Right lung (tissue), 10 donors: ENCODE measurements at places on chromosomes 1 and 21. TPM values are rescaled to one million over a fixed set of nuclear protein-coding genes. Genes with fewer than 3 reads are reported as not detected.

The MYBPH gene
- polyA plus RNA-seq = 0.41 TPM

The MCL1 gene
- polyA plus RNA-seq = 196 TPM

The S100A9 gene
- 33.5 TPM for polyA plus RNA-seq

The LGR6 gene
- polyA plus RNA-seq = 0.99 TPM

The CASQ2 gene
- 1.9 TPM for polyA plus RNA-seq

The TFF2 gene
- not detected for polyA plus RNA-seq

The AMY1B gene
- polyA plus RNA-seq = 0.33 TPM
